ENCODE measurements at places on chromosomes 2 and 18.

DNA sequence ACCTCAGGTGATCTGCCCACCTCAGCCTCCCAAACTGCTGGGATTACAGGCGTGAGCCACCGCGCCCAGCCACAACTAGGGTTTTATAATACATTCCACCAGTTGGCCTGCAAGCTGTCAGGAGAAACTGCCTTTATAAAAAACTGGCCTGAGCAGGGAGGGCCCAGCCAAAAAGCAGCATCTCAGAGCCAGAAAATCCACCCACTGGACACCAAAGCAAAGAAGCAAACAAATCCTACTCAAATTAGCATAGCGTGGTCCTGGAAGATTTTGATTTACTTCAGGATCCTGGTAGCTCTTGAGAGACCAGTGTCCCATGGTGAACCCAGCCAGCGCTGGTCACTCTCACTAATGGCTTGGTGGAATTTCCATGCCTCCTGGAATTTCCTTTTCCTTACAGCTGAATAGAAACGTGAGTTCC, 60.0 kb upstream of the PXDN start:
- DNase-seq: peak; percentile 33

DNA sequence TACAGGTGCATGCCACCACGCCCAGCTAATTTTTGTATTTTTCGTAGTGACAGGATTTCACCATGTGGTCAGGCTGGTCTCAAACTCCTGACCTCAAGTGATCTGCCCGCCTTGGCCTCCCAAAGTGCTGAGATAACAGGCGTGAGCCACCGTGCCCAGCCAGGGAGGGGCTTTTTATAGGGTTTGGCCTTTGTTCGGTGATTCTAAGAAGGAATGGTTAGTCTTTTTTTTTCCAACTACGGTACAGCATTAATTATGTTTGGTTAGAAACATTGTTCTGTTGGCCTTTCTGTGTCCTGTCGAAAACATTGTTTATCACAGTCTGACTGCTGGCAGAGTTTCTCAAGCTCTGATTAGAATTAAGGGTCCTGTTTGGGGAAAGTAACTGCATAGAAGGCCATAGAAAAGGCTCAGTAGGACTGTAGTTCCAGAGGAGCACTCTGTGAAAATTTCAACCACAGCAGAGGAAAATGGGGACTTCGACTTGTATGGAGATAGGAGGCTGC, 19.3 kb upstream of the SMCHD1 start:
- DNase-seq: no peak

DNA sequence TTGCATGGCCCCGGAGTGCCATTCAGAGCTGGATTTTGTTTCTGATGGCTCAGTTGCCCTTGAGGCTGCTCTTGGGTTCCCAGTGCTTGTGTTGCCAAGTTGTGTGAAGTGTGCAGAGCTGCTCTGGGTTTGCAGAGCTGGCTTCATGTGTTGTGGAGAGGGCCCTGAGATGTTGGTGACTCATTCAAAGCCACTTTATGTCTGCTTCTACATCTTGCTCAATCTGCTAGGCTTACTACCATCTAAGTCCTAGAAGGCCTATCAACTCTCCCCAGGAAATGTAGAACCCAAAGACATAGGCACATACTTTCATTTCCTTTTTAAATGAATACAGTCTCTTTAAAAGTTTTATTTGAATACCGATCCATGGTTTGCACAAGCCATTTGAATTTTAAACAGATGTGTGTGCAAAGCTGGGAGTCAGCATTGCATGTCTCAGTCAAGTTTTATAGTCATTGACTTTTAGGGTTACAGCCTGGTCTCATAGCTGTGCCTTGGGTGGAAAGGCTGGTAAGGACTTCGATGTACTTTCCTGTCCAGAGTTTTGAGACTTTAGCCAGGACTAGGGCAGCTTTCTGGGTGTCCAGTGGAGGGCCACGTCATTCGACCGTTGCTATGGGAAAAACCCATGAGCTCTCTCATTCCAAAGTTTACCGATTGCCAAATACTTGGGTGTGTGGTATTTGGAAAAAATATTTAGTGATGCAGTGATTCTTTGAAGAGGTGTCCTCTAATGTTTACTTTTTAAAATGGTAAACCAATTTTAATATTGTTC, 105.0 kb downstream of the LTBP1 start:
- no peak for DNase-seq

DNA sequence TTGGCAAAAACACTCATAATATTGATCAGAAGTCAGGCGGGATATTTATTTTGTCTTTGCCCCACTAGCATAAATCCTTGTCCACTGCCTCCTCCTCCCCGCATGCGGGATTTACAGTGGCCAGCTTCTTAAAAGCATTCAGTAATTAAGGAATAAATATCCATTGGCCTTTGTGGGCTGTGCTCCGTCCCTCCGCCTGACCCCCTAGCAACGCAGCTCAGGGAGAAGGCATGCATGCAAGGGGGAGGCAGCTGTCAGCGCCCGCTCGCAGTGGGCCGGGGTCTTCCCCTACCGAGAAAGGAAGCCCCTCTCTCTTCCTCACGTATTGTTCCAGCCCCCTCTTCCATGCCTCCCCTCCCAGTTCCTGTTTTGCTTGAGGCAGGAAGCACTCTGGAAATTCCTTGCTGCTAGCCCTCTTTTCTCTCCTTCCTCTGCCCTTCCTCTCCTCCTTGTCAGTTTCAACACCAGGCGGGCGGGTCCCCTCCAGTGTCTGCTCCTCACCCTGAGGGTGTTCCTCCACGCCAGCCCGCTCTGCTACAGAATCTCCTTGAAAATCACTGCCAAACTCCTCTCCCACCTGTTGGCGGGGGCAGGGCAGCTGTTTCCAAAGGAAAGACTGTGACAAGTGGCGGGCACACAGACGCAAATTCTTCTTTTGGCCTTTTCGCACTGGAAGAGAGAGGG, 60.1 kb downstream of the GBX2 start:
- no peak for DNase-seq

DNA sequence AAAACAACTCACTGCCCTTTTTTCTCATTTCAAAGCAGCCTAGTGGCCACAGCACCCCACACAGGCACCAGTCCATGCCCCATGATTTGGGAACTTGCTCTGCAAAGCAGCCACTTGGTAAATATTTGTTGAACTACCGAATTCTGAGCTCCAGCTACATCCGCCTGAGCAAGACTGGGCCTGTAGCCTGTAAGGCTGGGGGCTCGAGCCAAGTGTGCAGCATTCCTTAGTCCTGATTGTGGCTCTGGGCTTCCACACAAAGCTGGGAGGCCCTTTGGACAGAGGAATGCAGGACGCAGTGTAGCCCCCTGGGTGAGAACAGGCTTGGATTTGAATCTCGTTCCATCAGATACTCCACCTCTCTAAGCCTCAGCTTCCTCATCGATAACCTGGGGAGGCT, 88.4 kb downstream of the ACTR2 start:
- DNase-seq: no peak

- no peak for DNase-seq
Measured at GRCh38 chr2:234968631-234969305, 17.0 kb downstream of the SH3BP4 start.

DNA sequence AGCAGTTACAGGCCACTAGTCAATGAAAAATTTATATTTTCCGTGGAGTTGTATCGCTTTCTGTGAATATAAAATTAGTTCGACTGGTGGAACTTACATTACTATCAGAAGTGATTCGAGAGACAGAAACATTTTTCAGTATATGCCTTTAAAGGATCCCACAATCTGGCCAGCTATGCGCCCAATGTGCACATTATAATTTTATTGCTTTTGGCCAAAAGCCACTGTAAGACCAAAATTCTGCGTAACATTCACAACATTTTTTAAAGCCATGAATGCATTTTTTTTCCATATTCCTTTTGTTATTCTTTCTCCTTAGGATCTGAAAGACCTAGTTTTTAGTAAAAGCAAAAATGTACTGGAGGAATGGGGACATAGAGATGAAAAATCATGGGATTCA, 131.0 kb upstream of the CHAC2 start:
- no peak for DNase-seq

GRCh38 chr2:65032019-65032975, 23.9 kb upstream of the CEP68 start:
- DNase-seq: no peak

- no peak for DNase-seq
Measured at GRCh38 chr2:61750624-61751023, 103.2 kb downstream of the FAM161A start.

GRCh38 chr2:237878-238277, 26.0 kb downstream of the SH3YL1 start:
- DNase-seq: no peak

GRCh38 chr18:23405636-23406035, 47.5 kb upstream of the RIOK3 start:
- no peak for DNase-seq

- no peak for DNase-seq
Measured at GRCh38 chr2:14125624-14126293, 506.8 kb upstream of the LRATD1 start.

DNA sequence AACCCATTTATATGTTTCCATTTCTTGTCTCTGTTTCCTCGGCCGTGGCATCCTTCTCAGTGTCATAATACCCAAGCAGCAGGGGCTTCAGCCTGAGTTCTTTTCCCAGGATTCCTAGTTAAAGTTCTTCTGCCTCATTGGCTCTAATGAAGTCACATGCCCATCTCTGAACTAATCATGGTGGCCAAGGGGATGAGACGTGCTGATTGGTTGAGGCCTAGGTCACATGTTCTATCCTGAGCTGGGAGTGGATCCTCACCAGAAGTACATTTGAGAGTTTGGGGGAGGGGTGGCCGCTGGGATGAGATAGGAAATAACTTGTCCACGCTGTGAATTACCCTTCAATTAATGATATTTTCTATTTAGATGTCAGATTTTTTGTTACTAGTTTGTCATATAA, 3.8 kb upstream of the UGT1A5 start:
- DNase-seq: no peak

DNA sequence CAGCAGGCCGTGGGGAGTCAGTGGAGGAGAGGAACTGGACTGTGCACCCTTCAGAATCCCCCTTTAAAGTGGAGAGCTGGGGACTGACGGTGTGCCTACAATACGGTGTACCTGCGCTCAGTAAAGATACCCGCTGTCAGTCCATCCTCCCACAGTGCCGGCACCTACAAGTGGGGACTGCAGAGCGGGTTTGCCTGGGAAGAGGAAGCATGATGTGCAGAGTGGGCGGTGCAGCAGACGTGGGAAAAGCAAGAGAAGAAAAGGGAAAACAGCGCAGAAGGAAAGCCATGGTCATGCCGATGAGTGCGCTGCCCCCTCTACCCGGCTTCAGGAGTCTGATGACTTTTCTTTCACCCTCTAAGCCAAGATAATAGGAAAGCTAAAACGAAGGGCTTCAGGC, 148.0 kb downstream of the TPO start:
- no peak for DNase-seq

DNA sequence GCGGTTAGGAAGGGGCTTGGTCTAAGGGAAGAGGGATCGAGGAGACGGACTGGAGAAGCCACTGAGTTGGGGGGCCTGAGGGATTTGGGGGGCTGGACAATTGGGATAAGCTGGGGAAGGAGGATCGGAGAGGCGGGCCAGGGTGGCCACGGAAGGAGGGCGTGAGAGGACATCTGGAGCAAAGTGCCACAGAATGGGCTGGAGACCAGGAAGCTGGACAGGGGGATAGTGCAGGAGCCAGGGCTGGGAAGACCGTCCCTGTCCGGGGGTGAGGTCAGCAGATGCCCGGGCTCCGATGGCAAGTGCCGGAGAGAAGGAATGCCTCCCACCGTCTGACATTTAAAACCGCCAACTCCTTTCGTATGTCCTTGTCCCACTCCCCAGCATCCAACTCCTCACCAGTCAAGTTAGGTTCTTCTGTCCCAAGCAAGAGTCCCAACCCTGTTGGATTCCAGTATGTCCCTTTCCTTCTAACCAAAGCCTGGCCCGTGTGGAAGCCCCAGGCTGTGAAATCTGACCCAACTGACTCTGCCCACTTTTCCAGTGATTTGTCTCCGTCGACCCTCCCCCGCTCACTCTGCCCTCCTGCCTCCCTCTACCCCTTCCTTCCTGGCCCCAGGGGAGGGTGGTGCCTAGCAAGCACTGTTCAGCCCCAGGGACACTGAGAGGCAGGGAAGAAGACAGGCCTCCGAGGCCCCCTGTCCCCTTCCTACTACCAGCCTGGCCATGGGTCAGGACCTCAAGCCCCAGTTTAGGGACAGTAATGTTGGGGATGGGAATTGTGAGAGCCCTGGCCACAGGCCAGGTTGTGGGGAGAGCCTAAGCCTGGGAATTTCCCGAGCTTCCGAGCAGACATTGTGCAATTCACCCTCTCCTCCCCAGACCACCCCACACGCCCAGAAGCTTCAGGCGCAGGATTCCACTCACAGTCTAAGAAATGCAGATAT, 31.5 kb upstream of the TMBIM1 start:
- no peak for DNase-seq

GRCh38 chr2:26179446-26179913, 6.6 kb downstream of the GAREM2 start:
- DNase-seq: peak; percentile 72

GRCh38 chr2:226583715-226584114, 215.9 kb downstream of the IRS1 start:
- no peak for DNase-seq

DNA sequence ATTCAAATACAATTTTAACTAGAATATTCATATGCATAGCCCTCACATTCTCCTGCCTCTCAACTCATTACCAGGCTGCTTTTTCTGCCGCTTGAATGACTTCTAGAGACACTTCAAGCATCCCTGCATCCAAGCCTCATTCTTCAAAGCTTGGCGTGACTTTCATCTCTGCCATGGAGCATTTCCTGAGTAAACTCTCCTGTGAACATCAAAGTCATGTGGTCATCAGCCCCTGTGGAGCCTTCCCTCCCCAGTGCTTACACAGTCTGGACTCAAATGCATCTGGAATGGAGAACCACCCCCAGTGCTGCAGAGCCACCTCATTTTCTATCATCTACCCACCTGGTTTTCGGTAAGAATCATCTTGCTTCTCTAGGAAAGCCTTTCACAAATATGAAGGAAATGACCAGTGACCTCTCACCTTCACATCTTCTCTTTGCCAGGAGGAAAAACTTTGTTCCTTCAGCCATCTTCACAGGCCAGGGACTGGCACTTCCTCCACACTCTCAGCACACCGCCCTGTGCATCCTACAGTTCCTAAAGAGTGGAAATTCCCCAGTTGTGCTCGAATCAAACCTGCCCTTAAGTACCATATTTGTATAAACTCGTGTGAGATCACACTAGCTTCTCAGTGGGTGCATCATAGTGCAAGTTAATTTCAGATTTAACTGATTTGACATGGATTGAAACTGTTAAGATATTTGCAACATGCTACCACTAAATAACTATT, 116.4 kb downstream of the COL6A3 start:
- peak; percentile 54 for DNase-seq

DNA sequence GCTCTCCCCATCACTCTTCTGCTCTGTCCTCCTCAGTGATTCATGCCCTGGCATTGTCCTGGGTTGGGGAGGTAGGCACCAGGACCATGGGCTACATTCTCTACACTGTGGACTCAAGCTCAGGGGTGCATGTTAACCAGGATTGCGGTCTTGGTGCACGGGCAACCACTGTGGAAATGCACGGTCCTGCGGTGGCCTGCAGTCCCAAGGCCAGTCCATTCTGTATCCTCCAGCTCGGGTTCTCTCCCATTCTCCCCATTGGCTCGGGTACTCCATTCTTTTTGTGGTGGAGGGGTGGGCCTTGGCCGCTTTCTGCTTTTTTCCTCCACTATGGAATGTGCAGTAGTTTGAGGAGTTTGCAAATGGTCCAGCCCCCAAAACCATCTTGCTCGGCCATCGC, 215.0 kb upstream of the MYT1L start:
- no peak for DNase-seq
